ENCODE measurements at places on chromosomes 5 and 9.

DNA sequence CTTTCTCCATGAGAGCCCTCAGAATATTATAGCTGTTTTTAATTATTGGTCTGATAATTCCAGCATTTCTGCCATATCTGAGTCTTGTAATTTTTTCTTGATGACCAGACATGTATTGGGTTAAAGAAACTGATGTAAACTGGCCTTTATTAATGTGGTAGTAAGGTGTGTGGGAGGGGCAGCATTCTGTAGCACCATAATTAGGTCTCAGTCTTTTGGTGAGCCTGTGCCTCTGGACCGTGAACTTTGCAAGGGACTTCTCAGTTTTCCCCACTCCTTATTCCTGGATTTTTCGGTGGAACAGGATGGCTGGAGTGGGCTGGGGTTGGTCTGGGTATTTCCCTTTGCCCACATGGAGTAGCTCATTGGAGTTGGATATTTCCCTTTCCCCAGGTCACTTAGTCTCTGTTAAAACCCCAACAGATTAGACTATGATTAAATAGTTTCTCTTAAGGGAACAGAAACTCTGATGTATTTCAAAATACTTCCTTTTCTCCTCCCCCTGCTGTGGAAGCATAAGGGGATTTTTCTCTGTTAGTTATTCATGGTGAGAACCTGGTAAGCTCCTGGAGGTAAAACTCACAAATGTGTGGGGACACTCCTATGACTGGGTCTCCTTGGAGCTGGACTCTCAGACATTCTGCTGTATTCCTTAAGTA, 52.4 kb downstream of the FSD1L start:
- DNase-seq, result no peak

- no peak for DNase-seq
Observed at GRCh38 chr5:72296256-72296655, 23.8 kb downstream of the MRPS27 start.

GRCh38 chr9:127741831-127742434, 6.8 kb upstream of the TOR2A start:
- peak; percentile 18 for DNase-seq

GRCh38 chr5:169301986-169302385, 1.0 kb upstream of the SLIT3 start:
- no peak for DNase-seq

GRCh38 chr5:170182491-170182890, 50.3 kb upstream of the C5orf58 start:
- no peak for DNase-seq

GRCh38 chr9:93573516-93573828, 2.9 kb upstream of the PHF2 start:
- DNase-seq, result no peak

GRCh38 chr5:72503888-72504491, 3.2 kb downstream of the ZNF366 start:
- no peak for DNase-seq

DNA sequence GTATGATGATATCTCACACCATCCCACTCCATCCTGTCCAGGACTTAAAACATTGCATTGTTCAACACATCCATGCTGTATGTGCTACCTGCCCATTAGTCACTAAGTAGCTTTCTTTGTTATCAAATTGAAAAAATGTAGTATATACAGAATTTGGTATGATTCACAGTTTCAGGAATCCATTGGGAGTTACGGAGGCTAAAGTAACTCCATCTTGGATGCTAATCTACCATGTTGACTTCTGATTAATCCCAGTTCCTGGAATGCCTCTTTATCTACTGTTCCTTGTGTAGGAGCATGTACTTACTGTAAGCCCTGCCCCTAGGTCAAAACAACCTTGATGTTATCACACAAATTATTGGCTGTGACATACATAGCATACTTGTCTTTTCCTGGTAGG, 38.9 kb upstream of the FOXB2 start:
- no peak for DNase-seq

GRCh38 chr5:5252106-5252505, 112.0 kb downstream of the ADAMTS16 start:
- DNase-seq, result no peak

DNA sequence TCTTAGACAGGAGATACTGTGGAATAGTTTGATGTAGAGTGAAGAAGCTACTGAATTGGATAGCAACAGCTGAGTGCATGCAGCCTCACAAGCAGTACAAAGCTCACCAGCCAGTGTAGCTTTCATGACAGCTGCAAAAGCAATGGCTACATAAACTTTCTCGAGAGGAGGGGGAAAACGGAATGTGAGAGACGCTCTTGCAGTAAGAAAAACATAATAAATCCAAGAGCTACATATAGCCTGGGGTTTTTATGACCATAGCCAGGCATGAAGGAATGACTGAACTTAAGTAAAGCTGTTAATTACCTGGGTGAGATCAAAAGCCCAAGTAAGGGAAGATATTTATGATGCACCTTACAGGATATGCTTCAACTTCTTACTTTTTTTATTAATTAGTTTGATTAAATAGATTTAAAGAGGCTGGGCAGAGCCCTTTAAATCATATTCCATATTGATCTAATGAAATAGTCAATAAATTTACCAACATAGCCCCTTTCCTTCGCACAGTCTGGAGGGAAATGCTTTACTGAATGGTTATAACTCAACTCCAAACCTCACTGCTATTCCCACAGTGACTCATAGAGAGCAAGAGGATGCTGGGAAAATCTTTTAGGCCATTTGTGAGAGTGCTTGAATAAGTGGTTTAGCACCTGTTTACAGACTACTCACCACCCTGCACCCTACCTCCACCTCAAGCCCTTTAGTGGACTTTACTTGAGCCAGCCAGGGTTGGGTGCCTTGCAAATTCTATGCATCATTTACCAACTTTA, 407.2 kb upstream of the CLINT1 start:
- no peak for DNase-seq

- DNase-seq, result no peak
Observed at GRCh38 chr5:134371834-134372340, 518 bp downstream of the UBE2B start.

GRCh38 chr5:72228960-72229359, 91.1 kb downstream of the MRPS27 start:
- no peak for DNase-seq

DNA sequence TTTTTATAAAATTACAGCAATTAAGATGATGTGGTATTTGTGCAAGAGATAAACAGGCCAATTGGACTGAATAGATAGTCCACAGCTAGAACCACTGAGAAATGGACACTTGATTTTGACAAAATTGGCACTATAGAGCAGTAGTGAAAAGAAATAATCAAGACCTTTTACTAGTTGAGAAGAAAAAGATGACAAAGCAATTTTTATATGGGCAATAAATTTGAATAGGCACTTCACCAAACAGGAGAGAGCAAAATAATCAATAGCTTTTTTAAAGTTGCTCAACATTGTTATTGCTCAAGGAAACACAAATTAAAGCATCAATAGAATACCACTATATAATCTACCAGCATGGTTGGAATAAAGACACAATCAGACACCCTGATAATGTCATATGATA, 193.5 kb upstream of the FTMT start:
- DNase-seq, result no peak

- DNase-seq, result no peak
Observed at GRCh38 chr9:72038408-72038807, 22.0 kb downstream of the C9orf57 start.

DNA sequence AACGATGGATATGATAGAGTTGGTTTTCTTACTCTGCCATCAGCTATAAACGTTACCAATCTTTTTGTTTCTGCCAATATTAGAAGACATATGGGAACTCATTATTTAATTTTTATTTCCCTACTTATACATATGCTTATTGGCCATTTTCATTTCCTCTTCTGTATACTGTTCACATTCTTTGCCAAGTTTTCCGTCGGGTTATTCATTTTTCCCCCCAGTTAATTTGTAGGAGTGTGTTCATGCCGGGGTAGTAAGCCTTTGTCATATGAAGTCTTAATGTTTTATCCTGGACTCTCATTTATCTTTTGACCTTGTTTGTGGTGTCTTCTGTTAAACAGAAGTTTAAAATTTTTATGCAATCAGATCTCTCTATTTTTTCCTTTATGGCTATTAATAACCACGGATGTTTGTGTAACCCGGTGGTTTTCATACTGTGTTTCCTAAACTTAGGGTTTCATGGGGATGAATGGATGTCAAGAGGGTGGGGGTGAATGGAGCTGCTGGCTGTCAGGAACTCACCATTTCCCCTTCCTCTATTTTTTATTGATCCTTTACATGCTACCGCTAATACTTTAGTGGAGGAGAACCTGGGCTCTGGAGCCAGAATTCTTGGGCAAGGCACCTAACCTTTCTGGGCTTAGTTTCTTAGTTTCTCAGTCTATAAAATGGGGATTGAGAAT, 42.5 kb upstream of the PPARGC1B start:
- no peak for DNase-seq

GRCh38 chr5:90875456-90875855, 316.9 kb downstream of the ADGRV1 start:
- no peak for DNase-seq

- DNase-seq, result no peak
Observed at GRCh38 chr9:94164806-94165549, 80.7 kb downstream of the PTPDC1 start.

- DNase-seq, result no peak
Observed at GRCh38 chr5:154782812-154783592, 27.8 kb downstream of the LARP1 start.

GRCh38 chr9:274406-274805, 59.7 kb downstream of the DOCK8 start:
- no peak for DNase-seq

DNA sequence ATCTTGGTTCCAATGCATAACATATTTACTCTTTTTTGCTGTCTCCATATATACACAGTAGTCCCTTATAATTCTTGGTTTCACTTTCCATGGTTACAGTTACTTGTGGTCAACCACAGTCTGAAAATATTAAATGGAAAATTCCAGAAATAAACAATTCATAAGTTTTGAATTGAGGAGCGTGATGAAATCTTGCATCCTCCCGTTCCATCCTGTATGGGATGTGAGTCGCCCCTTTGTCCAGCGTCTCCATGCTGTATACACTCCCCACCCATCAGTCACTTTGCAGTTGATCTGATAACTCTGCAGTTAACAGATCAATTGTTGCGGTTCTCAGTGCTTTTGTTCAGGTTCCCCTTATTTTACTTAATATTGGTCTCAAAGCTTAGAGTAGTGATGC, 11.5 kb upstream of the FAF2 start:
- no peak for DNase-seq

GRCh38 chr5:132263548-132264261, 6.2 kb downstream of the PDLIM4 start:
- DNase-seq, result no peak

GRCh38 chr5:52409835-52410234, 377.9 kb upstream of the ITGA1 start:
- no peak for DNase-seq

DNA sequence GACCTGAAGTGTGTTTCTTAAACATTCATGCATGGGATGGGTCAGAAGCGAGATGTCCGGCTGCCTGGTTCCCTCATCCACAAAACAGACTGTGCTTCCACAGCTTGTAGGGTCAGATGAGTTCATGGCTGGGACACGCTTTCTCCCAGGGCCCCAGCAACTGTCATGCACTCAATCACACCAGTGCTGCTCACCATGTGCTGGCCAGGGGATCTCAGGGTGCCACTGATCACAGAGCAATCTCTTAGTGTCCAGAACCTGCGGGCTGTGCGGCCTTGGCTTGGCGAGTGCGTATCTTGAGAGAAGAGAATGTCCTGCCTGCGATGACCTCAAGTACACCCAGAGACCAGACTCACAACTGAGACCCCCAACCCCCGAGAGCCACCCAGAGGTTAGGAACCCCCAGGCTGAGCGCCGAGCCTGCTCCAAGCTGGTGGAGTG, 26.0 kb upstream of the FCN2 start:
- DNase-seq, result no peak

DNA sequence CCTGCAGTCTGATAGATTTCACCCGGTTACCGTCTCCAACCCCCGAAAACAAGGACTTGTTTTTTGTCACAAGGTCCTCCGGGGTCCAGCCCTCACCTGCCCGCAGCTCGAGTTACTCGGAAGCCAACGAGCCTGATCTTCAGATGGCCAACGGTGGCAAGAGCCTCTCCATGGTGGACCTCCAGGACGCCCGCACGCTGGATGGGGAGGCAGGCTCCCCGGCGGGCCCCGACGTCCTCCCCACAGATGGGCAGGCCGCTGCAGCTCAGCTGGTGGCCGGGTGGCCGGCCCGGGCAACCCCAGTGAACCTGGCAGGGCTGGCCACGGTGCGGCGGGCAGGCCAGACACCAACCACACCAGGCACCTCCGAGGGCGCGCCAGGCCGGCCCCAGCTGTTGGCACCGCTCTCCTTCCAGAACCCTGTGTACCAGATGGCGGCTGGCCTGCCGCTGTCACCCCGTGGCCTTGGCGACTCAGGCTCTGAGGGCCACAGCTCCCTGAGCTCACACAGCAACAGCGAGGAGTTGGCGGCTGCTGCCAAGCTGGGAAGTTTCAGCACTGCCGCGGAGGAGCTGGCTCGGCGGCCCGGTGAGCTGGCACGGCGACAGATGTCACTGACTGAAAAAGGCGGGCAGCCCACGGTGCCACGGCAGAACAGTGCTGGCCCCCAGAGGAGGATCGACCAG, 121.3 kb downstream of the DAB2IP start:
- DNase-seq, result no peak

DNA sequence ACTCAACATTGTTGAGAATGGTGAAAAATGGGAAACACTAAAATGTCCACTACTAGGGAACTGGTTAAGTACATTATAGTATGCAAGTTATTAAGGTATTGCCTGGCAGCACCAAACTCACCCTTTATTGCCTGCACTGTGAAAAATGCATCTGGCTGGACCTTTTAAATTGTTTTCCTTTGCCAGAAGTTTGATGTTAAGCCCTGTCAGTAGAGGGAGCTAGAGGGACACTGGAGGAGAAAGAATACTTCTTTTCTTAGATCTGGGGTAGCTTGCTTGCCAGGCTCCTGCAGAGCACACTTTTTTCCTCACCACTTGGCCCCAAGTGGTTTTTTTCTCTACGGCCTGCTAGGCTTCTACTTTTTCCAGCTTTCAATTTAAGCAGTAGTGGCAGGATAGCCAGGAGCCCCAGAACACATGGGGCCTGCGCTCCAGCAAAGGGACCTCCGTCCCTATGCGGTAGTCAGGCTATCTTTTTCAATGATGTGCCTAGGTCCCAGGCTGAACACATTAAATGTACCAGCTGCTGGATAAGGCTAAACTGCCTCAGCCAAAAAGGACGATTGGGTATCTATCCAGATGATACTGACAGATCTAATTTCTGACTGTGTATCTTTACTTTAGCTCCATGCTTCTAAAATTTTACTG, 8.0 kb upstream of the HABP4 start:
- DNase-seq, result no peak

DNA sequence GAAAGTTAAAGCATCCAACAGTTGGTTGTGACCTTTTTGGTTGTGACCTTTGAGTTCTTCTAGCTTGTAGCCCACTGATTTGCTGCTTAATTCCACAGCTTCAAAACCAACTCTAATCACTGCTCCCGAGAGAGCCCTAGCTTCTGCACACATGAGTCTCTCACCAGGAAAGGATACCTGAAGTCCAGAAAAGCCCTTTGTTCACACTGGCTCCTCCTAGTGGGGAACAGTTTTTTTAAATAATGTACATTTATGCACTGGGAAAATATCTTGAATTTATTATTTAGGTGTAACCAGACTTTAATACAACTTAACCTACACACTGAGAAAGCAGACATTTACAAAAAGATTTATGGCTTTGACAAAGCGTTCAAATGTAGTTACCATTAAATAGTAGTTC, 120.2 kb upstream of the CCDC152 start:
- peak; percentile 22 for DNase-seq

- DNase-seq, result no peak
Observed at GRCh38 chr5:89451263-89451662, 568.3 kb upstream of the MEF2C start.
